Activated T-cell treated with anti-CD3 and anti-CD28 coated beads, Interleukin-2, amount 50 U/mL, for 72 hours (primary cell): ENCODE measurements at places on chromosomes 7 and 10. TPM values are rescaled to one million over a fixed set of nuclear protein-coding genes. Genes with fewer than 3 reads are reported as not detected.

GRCh38 chr10:80529604-80530003 is 8.1 kb upstream of the SH2D4B start:
- DNase-seq = peak; percentile 28

DNA sequence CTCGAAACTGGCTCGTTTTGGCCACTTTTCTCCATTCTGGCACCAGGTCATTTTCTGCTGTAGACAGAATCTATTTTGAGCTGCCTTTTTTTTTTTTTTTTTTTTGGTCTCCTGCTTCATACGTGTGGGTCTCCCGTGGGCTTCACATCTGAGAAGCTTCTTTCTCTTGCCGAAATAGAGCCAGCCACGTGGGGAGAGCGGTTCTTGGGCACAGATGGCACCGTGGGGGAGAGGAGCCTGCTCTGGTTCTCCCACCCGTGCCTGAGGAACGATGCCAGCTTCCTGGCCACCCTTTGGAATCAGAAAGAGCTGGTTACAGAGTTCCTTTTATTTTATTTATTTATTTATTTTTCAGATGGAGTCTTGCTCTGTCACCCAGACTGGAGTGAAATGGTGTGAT is 48.7 kb upstream of the OCM2 start:
- no peak for DNase-seq

Gene KLF6
- total RNA-seq = 184 TPM

Gene CDH23
- 1.1 TPM for total RNA-seq

Gene ENO4
- not detected for total RNA-seq

Gene PIP
- not detected for total RNA-seq

Gene GPER1
- 0.56 TPM for total RNA-seq
